CD4-positive, alpha-beta T cell treated with Interleukin-17A for 1 hour (primary cell): ENCODE measurements at places on chromosomes 7 and 10.
A peak's percentile ranks its signal among the peaks of the same experiment; 100 is the strongest.

DNA sequence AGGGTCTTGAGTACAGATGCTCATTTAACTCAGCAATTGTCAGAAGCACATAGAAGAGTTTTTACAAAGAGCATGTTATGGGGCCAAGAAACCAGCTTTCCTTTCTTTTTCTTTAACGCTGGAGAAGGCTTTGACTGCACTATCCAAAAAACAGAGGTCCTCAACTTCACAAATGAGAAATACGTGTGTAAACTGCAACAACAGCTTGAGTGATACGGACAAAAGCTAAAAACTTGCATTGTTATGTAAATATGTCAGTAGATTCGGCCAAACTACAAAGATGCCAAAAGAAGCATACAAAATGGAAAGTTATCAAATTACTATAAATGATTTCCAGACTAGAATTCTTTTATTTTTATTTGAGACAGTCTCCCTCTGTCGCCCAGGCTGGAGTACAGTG is 62.4 kb upstream of the C10orf90 start:
- no peak for DNase-seq

DNA sequence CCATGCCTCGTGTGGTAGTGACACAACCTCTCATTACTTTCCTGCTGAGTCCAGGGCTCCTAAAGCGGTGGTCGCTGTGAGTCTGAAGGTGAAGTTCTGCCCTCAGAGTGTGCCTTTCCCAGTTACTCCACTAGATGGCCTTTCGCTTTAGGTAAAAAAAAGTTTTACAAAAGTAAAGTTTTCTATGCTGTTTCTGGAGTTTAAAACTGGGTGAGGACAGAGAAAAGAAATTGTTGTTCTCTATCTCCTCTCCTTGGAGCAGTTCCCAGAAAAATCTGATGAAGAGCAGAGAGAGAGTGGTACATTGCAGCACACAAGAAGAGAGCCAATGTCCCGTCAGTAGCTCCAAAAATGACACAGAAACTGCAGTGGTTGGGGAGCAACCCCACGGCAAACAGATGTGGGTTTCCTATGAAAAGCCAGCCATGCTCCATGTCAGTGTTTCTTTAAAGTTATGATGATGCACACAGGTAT is 257.1 kb downstream of the GLI3 start:
- DNase-seq: no peak

DNA sequence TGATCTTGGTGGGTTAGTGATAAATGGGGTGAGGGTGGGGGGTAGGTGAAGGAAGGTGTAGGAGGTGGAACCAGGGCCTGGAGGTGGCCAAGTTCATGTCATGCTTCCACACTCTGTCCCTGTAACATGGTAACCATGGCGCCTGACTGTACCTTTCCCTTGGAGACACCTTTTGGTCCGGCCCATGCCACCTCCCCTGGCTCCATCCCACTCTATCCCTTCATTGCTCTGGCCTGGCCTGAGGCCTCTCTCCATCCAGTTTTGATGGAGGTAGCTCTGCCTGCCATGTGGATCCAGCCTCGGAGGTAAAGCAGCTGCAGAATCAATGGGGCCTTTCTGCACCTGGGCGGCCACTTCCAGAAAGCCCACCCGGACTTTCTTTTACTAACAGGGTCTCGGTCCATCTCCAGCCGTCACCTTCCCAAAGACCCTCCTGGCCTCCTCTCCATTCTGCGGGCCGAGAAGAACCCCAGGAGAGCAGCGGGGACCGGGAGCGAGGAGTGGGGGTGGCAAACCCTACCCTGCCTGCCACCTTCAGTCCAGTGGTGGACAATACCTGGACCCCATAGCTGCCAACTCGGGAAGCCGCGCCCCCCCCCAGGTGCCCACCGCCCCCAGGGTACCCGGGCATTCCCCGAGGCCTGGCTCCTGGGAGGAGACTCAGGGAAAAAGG is 504 bp upstream of the TRRAP start:
- DNase-seq: no peak

- DNase-seq: no peak
Measured at GRCh38 chr7:31883761-31884164, 186.4 kb downstream of the PDE1C start.

GRCh38 chr7:140593672-140593982 is 47.0 kb downstream of the DENND2A start:
- no peak for DNase-seq

DNA sequence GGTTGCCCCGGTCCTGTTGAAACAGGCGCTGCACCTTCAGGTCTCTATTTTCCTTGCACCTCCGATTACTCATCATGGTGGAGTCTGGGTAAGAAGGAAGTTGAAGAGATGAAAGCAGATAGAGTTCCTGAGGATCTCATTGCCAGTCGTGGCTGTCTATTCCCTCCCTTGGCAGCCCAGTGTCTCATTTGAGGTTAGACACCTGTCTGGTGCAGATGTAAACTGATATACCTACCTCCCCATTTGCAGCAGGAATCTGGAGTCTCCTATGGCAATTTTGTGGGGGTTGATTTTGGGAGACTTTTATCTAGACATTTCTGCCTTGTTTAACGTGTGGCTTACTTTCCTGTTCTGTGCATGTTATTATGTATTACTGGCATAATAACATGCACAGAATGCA is 212.1 kb downstream of the BICC1 start:
- DNase-seq: no peak

GRCh38 chr10:25966844-25967243 is 32.8 kb downstream of the MYO3A start:
- no peak for DNase-seq

- no peak for DNase-seq
Measured at GRCh38 chr7:130649004-130649790, 19.4 kb downstream of the COPG2 start.

DNA sequence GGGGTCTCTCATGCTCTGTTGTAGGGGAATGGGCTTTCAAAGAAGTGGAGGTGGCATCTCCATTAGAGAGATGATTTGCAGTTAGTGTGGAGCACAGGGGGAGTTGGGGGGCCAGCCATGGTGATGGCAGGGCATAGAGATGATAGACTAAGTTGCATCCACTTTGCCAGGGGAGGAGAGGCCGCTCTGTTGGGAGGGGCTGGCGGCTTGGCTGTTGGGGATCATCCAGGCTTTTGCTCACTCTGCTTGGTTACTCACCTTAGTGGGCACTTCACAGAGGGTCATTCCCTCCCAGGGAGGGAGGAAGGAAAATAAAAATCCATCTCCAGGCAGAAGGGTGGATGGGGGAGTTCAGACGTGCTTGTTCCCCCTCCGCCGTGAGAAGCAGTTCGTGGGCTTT is 31.4 kb upstream of the CDH23 start:
- no peak for DNase-seq

- DNase-seq: no peak
Measured at GRCh38 chr10:72108830-72109635, 20.7 kb upstream of the SPOCK2 start.

- no peak for DNase-seq
Measured at GRCh38 chr10:33566001-33566400, 231.5 kb upstream of the NRP1 start.

DNA sequence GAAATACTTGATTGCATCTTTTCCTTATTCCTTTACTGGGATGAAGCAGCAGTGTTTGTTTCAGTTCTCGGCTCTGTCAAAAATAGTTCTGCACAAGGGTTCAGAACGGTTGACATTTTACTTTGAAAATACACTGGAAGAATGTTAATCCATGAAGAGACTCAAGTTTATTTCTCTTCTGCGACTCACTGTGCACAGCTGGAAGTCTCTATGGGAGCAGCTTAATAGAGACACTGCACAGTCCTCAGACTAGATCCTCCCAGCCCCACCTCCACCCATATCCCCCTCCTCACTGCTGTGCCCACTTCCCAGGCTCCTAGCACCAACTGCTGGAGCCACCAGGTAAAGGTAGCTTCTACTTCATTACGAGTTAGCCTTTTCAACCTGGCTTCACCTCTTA is 517.8 kb downstream of the GRID1 start:
- no peak for DNase-seq

GRCh38 chr7:45642044-45642443 is 67.9 kb downstream of the ADCY1 start:
- DNase-seq: no peak

GRCh38 chr7:129975309-129975708 is 22.5 kb upstream of the UBE2H start:
- DNase-seq: no peak

GRCh38 chr10:126186766-126187165 is 201.5 kb downstream of the ADAM12 start:
- no peak for DNase-seq

GRCh38 chr7:87512906-87513305 is 37.4 kb upstream of the ABCB4 start:
- no peak for DNase-seq

GRCh38 chr10:63702092-63702491 is 180.9 kb downstream of the REEP3 start:
- no peak for DNase-seq

GRCh38 chr10:91096274-91096673 is 124.2 kb upstream of the PCGF5 start:
- DNase-seq: no peak

GRCh38 chr7:8220376-8221100 is 41.4 kb downstream of the ICA1 start:
- no peak for DNase-seq

DNA sequence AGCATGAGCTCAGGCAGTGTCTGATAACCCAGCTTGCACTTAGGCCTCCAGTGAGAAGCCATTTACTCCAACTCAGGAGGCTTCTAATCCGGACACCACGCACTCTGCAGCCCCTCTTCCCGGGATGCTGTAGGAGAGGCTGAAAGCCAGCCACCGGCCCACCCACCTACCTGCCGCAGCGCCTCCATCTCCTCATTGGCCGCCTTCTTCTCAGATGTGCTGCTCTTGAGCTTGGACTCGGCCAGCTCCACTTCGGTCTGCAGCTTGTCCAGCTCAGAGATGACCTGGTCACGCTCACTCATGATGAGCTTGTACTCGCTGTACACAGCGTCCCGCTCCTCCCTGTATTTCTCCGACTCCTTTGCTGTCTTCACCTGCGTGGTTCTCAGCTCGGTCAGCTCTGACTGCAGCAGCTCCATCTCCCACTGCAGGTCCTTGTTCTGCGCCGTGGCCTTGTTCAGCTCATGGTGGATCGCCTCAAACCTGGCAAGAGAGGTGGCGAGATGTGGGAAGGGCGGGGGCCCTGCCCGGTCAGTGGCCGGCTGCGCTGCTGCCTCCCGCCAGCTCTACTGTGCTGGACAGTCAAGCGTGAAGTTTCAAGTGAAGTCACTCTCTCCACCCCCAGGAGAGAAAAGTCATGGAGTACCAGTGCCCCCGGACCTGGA is 84.7 kb downstream of the DLG5 start:
- no peak for DNase-seq

DNA sequence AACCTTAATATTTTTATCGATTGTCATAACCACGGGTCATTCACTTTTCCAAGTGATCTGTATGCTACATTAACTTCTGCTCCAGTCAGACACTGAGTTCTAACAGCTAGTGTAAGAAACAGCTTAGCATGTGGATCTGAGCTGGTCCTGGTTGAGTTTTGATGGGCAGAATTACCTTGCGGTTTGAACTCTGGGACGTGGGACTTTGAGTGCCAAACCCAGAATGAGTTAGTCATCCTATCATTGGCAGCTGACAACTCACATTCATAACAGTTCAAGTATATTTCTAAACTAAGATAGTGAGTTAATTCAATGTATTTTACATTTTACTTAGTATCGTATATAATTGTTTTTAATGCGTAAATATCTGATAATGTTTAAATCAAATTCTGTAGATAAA is 43.2 kb downstream of the C7orf33 start:
- no peak for DNase-seq

DNA sequence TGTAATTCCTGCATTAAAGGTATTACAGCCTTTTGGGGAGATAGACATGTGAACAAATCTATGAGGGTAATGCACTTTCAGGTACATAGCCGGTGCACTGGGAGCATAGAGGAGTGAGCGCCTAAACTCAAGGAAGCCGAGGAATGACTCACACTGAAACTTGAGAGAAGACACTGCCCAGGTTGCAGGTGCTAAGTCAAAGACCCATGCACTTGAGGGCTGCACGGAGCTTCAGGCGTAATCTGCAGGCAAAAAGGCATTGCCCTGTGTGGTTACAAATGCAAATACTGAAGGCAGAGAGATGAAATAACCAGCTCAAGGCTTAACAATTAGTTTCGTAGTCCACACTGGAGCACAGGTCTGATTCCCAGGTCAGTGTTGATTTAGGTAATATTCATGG is 51.0 kb upstream of the OSBPL3 start:
- DNase-seq: no peak

DNA sequence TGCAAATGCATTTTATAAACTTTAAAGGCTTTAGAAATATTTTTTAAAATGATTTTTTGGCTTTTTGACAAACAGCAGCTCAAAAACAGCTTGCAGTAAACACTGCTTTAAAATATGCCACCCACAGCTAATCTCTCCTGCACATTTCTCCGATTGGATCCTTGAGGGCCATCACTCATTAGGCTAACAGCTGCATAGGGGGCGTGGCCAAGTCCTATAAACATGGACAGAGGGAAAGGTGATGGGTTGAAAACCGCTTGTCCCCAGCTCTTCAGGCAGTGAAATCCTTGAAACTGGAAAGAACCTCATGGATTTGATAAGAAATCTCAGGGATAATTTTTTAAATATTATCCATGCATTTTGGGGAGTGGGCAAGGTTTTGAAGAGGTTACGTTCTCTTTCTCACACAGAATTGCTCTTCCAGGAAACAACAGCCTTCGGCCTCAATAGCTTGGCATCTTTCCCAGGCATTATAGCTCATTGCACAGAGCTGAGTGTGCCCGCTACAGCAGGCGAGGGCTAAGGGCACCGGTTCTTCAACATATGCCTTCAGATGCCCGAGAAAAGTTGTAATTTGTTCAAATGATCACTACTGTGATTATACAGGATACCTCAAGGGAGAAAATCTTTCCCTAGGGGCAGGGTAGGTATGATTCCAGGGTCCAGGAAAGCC is 1.7 kb downstream of the PLEKHS1 start:
- no peak for DNase-seq

DNA sequence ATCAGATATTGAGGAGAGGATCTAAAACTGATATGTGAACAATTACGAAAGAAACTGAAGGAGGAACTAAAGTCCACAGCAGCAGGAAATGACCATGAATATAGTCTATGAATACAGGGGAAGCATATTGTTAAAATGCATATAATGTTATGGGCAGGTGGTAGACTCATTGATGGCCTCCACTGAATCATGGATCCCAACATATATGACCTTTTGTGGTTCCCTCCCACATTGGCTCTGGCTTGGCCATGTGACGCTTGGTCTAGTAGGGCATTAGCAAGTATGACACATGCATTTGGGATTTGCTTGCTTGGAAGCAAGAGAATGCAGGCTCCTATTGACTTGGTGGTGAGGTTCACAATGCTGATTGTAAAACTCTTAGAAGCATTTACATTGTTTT is 55.2 kb upstream of the RAB18 start:
- DNase-seq: no peak

GRCh38 chr7:116863936-116864500 is 1.6 kb downstream of the CAPZA2 start:
- no peak for DNase-seq

DNA sequence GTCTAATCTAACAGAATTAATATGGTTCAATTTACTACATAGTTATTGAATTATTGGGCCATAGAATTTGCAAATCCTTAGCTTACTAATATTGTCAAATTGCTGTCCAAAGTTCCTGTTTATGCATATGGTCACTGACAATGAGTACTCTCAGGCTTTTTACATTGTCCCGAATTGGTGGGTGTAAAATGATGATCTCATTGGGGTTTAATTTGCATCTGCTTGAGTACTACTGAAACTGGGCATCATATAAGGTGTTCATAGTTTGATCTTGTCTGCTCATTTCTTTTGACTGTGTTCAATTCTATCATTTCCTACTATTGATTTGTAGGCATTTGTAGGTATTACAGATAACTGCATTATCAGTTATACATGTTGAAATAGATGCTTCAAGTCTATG is 12.7 kb downstream of the ABCA13 start:
- no peak for DNase-seq

GRCh38 chr7:157760004-157760730 is 423.4 kb downstream of the DNAJB6 start:
- DNase-seq: peak; percentile 2
